AG08396 (cell line): ENCODE measurements at places on chromosomes 13 and 19.

DNA sequence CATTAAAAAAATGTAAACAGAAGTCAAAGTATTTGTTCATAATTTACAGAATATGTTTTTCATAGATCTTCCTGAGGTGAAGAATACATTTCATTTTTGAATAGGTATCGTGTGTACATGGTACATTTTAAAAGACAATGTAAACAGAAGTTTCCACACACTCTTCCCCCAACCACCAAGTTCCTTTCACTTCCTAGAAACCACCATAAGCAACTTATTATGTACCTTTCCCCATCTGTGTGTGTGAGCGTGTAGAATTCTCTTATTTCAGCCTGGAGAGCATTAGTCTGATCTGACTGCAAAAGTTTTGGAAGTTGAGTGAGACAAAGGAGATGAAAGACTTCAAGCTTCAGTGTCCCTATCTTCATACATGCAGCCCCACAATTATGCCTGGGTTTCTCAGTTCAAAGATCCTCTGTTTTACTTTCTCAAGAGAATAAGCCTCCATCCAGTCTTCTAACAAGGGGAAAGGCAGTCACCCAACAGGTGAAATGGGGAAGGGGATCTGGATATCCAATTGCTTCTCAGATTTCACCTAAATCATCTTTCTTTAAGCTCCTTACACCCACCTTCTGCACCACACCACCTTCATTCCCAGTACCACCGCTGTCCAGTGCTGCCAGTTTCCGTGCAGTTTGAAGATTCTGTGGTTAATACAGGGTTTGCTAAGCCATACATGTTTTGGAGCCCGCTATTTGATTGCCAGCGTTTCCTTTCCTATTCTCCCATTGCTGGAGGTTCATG is 2.1 kb downstream of the TEX30 start:
- no peak for DNase-seq

DNA sequence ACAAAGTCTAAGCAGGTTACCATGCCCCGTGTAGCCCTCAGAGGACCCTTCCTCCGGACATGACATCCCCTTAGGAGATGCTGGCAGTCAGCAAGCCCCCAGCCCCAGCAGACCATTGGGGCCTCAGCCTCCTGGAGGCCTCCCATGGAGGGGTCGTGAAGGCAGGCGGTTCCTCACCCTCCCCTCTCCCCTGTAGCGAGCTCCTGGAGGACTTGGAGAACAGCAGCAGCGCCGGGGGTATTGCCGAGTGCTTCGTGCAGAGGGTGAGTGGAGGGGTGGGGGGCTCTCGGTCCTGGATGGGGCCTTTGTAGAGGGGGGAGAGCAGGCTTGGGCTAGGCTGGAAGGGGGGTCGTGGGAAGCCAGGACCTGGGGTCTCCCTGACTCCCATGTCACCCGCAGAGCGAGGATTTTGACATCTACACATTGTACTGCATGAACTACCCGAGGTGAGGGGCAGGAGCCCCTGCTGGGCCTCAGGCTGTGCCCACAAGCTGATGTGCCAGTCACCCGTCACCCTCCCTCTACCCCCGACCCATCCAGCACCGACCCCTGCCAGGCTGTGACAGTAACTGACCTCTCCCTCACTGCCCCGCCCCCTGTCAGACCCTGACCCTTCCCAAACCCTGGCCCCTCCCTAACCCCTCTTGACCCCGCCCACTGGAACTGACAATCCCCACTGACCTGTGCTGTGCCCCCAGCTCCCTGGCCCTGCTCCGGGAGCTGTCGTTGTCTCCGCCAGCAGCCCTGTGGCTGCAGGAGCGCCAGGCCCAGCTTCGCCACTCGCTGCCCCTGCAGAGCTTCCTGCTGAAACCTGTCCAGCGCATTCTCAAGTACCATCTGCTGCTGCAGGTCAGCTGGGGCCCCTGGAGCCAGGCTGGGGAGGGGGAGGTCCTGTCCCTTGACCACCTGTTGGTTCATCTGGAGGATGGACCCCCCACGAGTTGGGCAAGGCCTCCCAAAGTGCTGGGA is 4.0 kb downstream of the PLEKHG2 start:
- DNase-seq = no peak

DNA sequence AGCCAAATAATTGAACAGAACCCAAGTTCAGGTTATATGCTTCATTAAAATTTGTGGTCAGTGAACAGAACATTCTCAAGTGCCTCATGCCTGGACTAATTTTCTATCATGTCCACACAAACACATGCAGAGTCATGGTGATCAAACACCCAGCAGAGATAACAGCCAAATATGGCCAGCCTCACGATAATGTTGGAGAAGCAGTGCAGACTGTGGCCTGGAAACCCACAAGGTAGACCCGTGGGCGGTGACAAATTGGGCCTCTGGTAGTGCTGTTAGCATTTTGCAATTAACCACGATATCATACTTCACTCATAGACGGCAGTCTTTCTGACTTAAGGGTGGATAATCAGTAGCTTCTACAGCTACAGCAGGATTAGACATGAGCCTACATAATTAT is 35.0 kb upstream of the VWA8 start:
- DNase-seq = no peak

GRCh38 chr13:84500016-84500415 is 617.7 kb upstream of the SLITRK1 start:
- no peak for DNase-seq

GRCh38 chr19:18972851-18973250 is 31.8 kb upstream of the HOMER3 start:
- no peak for DNase-seq

- no peak for DNase-seq
Measured at GRCh38 chr19:32220951-32221350, 124.5 kb upstream of the ZNF507 start.

DNA sequence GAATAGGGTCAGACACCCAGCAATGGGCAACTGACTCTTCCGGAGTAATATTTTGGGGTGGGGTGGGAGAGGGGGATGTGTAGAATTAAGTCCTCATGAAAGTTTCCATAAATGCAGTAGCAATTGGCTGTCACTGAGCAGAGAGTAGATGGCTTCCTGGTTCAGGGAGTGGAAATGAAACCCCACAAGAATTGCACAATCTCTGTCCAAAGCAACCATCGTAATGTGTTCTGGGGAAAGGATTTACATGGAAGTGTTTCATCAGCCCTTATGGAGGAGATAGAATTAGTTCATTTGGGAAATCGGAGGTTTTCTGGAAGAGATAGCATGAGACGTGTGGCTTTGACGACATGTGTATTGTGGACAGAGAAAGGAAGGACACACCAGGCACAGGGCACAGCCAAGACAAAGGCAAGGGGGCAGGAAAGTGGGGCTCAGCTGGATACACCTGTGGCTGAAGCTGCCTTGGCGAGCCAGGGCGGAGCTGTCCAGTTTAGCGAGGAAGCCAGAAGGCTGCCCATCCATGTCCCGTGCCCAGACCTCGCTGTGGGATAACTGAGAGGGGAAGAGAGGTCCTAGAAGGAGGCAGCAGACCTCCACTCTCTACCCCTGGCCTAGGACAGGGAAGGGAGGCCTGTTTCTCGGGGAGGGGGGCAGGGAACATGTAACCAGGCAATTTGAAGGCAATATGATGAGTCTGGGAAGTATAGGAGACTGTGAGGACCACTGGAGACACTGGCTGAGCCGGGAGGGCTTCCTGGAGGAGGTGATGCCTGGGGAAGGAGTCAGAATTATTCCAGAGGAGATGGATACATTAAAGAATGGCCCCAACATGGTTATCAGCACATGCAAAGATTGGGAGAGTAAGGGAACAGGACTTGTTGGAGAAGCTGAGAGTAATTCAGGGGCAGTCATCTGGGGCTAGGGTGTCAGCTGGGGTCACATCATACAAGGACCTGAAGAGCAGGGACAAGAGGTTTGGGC is 2.6 kb upstream of the CLEC4G start:
- no peak for DNase-seq

DNA sequence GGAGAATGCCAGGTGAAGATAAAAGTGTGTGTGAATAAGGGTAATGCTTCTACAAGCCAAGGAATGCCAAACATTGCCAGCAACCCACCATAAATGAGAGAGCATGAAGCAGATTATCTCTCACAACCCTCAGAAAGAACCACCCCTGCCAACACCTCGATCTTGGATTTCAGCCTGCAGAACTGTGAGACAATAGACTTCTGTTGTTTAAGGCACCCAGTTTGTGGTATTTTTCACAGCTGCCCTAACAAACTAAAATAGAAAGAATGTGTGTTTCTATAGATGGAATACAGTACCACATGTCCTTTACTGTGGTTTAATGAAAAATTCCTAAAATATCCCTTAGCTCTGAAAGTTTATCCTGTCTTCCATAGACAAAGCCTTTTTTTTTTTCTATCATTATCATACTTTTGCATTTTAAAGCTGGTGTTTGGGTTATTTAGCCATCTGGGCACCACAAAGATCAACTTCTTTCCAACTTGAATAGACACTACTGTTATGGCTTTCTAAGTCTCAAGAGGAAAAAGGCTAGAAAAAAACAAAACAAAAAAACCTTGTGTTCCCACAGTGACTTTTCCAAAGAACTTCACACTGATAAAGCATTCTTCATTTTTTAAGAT is 505.6 kb downstream of the KCTD12 start:
- no peak for DNase-seq

GRCh38 chr19:36748431-36749275 is 24.0 kb downstream of the ZNF850 start:
- no peak for DNase-seq

- no peak for DNase-seq
Measured at GRCh38 chr13:110402299-110403069, 95.4 kb downstream of the COL4A2 start.

- no peak for DNase-seq
Measured at GRCh38 chr19:15587663-15588062, 27.4 kb upstream of the CYP4F8 start.

DNA sequence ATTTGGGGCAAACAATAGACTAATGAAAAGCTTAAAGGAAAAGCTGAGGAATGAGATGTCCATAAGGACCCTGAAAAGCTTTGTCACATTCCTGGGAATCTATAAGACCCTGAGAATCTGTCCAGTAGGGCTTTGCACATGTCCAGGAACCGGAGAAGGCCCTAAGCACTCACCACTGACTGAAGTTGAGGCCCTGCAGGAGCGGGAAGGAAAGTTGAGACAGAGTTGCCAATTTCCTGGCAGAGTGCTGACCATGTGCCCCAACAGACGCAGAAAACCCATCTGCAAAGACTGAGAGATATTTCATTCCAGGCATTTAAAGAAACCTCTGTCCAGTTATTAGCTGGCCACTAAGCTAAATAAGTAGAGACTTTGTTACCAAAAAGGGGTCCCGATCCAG is 890.5 kb downstream of the UQCRFS1 start:
- DNase-seq = no peak

- DNase-seq = no peak
Measured at GRCh38 chr19:41860419-41861115, 512 bp downstream of the RPS19 start.

DNA sequence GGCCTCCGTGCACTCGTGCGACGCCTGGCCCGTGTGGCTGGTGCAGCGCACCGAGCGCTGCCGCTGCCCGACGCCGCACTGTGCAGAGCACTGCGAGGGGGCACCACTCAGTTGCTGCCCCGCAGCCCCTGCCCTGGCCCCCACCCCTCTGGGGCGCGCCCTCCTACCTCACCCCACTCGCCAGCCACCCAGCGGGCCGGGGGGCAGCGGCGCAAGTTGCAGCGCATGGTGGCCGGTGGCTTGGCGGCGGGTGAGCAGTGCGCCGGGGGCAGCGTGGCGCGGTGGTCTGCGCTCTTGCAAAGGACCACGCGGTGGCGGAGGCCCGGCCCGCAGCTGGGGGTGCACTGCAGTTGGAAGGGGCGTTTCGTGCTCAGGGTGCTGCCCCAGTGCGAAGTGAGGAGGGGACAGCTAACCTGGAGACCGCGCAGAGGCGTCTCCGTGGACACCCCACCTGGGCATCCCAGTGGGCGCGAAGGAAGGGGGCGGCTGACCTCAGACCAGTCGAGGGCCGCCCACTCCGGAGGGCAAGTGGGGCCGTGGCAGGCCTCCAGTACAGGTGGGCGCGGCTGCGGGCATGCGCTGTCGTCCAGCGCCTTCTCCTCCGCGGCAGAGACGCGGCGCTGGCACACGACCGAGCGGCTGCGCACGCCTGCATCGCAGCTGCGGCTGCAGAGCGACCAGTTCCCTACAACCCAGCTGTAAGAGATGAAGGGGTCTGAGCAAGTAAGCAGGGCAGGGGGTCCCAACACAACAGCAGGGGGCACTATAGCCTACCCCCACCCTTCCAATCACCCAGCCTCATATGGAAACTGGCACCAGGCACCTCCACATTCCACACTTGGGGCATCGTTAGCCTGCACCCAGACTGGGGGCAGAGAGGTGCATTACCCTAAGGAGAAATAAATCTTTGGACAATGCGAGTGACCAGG is 8.0 kb upstream of the MYO1F start:
- DNase-seq = no peak

DNA sequence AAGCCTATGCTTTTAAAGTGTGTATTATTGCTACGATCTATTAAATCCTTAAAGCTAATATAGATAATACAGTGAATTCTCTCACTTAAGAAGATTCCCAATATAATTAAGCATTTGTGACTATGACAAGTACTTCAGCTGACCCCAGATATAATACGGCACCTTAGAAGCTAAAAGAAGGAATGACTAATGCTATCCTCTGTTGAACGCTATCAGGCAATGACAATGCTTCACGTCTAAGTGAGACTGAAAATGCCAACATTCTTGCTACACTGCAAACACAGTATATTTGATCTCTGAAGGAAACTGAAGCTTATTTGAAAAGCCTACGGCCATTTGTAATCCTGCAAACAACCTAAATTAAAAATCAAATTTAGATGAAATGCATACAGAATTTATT is 19.7 kb downstream of the VWA8 start:
- no peak for DNase-seq

DNA sequence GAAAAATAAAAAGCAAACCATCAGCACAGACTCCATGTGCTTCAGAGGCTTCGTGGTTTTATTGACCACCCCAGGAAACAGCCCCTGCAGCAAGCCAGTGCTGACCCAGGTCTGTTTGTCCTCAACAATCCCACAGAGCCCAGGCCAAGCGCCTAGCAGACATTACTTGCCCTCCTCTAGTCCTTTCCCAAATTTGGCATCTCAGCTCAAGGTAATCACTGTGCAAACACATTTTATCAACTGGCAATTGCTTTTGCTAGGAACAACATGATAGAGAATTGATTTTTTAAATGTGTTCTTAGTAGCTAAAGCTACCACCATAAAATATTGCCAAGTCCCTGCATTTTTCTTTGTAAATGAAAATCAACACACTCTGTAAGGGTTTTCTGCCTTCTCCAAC is 121.8 kb downstream of the STOML3 start:
- DNase-seq = no peak

- DNase-seq = no peak
Measured at GRCh38 chr13:112012016-112012704, 54.8 kb upstream of the SOX1 start.

GRCh38 chr13:58018865-58019264 is 387.3 kb downstream of the PCDH17 start:
- no peak for DNase-seq

GRCh38 chr13:21121616-21122015 is 54.7 kb downstream of the SKA3 start:
- DNase-seq = no peak
